ENCODE measurements at places on chromosomes 7 and 10. TPM values are rescaled to one million over a fixed set of nuclear protein-coding genes. Genes with fewer than 3 reads are reported as not detected.

- no peak overlapping the region for H3K4me3 ChIP-seq
- H3K27me3 ChIP-seq, result no peaks in the 10 kb centered on the region
- H3K27ac ChIP-seq, result no peak overlapping the region
- no peaks in the 10 kb centered on the region for H3K36me3 ChIP-seq
Observed at GRCh38 chr10:22531008-22531407, 183.4 kb downstream of the PIP4K2A start.

DNA sequence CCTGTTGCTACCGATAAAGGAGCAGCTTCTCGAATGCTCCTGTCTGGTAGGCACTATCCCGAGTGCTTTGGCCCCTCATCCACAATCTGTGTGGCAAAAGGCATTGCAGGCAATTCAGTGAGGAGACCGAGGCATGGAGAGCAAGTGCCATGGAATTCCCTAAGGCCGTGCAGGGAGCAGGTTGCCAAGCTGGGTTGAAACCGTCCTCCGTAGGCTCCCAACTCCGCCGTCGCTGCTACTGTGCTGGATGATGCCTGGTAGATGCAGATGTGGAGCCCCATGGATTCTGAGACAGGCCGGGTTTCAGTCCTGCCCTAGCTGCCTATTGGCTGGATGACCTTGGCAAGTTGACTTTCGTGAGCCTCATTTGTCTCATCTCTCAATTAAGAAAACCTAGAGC, 85.3 kb downstream of the EGFR start:
- H3K27me3 ChIP-seq, result no peaks in the 10 kb centered on the region
- H3K36me3 ChIP-seq, result no peaks in the 10 kb centered on the region
- H3K4me1 ChIP-seq, result no peaks in the 10 kb centered on the region
- DNase-seq, result no peak

WDR86 gene
- total RNA-seq, result 5.0 TPM

MEOX2 gene
- total RNA-seq, result 4.4 TPM

Measured in thymus (tissue), 14 donors.